Endothelial cell of umbilical vein (primary cell): ENCODE measurements at places on chromosomes 12 and 14.

- DNase-seq, result no peak
These were observed 77.0 kb downstream of the PPP2R5C start for GRCh38 chr14:101838476-101838875.

DNA sequence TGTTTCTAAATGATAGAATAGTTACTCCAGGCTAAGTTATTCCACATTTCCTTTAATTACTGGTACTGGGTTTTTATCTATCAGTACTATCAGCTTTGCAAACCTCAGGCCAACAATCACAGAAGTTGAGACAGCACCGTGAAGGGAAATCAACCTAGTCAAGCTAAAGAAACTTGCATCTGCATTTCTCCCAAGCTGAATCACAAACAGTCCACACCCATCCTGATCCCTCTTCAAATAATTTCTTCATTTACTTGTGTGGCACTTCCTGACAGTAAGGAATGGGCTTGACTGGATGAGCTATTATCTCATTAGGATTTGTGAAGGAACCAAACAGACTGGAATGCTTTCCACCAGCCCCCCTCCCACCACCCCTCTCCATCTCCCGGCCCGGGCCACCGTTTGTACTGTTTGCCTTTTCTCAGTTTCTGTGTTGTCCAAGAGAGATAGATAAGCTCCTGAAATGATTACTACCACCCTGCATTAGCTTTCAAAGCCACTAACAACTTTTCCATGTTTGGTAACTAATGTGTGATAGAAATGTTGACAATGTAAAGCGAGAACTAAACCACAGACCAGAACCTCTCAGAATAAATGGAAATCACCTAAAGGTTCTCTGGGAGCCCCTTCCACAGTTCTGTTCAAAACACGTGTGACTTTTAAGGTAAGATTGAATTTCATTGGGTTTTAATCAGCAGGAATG, 236.3 kb downstream of the SLC25A21 start:
- DNase-seq, result no peak

DNA sequence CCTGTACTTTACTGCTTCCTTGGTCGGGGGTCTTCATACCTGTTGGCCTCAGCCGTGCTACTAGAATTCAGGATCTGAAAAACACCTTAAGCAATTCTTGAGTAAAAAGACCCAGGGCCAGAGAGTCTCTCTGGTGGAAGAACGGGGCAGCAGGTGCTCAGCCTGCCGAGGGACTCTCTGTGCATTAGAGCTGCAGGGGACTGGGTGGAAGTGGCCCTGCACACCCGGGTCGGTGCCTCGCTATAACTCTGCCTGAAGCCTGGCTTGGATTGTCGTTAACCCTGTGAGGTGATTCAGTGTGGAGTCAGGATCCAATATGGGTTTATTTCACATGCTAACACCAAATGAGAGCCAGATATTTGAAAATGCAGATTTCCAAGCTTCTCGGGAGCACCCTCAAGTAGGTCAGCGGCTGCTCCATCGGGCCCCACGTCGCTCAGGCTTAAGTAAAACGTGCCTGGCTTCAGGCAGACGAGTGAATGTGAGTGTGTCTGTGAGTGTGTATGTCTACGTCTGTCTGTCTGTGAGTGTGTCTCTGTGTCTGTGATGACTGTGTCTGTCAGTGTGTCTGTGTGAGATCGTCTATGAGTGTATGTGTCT, 35.1 kb upstream of the C14orf180 start:
- DNase-seq, result no peak

DNA sequence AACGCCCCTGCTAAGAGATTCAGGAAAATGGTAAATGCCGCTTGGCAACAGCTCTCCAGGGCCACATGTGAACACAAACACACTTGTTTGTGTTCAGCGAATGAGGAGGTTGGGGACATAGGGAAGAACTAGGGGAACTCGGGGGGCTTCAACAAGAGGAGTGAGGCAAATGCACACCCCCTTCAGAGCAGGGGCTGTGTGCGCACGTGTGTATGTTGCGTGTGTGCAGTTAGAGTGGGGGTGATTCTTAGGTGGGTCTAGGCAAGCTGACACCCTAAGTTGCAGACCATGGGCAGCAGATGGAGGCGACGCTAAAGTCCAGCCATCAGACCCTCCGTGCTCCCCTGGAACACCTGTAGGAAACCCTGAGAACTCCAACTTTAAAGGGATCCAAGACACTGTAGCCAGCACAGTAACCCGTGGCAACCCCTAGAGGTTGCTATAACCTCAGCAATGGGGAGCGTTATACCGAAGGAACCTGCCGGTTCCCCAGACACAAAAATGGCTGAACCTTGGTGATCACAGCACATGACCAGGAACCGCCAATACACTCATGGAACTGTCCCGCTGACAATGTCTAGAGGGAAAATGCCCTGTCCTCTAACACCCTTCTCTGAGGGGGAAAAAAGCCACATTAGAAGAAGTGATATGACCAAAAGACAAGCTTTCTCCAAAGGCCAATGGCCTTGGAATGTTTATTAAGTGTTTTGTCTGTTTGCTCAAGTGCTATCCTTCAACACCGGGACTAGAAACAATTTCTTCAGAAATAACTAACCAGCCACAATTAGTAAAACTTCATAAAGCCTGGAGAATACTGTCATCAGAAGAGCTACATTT, 86.5 kb upstream of the CEP83 start:
- DNase-seq, result peak; percentile 76

- DNase-seq, result no peak
These were observed 981.4 kb downstream of the FSCB start for GRCh38 chr14:43525658-43526057.

DNA sequence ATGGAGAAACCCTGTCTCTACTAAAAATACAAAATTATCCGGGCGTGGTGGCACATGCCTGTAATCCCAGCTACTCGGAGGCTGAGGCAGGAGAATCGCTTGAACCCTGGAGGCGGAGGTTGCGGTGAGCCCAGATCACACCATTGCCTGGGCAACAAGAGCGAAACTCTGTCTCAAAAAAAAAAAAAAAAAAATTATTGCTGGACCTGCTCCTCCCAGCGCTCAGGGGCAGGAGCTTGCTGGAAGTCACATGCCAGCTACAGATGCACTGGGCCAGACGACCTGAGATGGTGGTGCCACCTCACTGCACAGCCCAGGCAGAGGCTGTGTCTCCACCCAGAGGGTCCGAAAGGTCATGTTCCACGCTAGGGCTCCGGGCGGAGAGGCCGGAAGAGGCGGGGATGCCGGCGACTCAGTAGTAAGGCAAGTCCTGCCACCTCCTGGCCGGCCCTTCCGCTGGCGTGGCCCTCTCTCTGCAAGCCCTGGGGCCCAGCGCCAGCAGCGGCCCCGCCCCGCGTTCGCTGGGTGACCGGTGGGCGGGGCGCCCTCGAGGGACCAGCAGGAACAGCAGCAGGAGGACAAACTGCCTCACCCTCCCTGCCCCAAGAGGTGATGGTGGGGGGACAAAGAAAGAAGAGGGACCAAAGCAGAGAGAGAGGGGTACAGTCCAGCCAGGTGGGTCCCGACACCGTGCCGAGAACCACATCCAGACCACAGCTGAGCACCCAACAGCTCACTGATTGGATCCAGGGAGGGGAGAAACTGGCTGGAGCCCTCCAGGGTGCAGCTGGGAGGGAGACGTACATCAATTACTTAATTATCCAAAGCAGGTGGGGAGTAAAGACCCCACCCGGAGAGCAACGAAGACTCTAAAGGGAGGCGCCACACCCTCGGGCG, 3.6 kb upstream of the RHOF start:
- peak; percentile 89 for DNase-seq

DNA sequence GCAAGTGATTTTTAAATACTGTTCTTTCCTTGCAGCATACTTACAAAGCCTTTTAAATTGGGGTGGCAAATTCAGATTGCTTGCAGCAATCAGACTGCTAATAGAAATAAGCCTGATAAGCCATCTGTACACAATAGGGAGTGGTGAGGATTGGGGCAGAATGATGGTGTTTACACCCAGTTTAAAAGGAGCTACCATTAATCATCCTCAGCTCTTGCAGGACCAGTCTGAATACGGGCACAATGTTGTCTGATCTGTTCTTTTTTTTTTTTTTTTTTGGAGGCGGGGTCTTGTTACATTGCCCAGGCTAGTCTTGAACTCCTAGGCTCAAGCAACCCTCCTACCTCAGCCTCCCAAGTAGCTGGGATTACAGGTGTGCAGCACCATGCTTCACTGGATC, 50.1 kb upstream of the REP15 start:
- no peak for DNase-seq

- no peak for DNase-seq
These were observed 38.0 kb downstream of the SPPL3 start for GRCh38 chr12:120866108-120866507.

DNA sequence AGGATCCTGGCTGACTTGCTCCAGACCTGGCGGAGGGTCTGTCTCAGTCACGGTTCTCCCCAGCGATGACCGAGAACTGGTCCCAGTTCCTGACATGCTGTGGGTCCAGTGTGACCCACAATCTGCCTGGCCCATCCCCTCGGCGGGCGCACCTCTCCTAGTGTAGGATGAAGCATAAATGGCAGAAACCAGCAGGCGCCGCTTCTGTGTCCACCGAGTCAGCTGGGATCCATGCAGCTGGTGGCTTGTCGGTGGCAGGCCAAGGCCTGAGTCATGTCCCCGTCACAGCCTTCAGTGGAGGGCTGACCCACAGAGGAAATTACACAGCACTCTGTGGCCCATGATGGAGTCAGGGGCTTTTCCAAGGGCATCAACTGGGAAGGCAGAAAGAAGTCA, 38.5 kb downstream of the NFKBIA start:
- DNase-seq, result peak; percentile 33

DNA sequence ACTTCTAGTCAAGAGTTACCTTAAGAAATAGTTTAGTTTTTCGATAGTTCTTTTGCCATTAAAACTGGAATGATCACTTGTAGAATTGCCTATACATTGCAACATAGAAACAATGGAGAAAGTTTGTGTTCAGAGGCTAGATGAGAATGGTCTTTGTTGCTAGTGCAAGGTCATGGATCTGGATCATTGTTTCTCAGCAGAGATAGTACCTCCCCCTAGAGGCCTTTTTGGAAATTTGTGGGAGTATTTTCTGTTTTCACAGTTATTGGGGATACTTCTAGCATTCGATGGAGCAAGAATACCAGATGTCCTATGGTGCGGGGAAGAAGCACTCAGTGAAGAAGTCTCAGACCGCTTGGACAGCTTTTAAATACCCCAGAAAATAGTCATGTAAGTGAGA, 138.8 kb upstream of the HMGA2 start:
- DNase-seq, result peak; percentile 63

DNA sequence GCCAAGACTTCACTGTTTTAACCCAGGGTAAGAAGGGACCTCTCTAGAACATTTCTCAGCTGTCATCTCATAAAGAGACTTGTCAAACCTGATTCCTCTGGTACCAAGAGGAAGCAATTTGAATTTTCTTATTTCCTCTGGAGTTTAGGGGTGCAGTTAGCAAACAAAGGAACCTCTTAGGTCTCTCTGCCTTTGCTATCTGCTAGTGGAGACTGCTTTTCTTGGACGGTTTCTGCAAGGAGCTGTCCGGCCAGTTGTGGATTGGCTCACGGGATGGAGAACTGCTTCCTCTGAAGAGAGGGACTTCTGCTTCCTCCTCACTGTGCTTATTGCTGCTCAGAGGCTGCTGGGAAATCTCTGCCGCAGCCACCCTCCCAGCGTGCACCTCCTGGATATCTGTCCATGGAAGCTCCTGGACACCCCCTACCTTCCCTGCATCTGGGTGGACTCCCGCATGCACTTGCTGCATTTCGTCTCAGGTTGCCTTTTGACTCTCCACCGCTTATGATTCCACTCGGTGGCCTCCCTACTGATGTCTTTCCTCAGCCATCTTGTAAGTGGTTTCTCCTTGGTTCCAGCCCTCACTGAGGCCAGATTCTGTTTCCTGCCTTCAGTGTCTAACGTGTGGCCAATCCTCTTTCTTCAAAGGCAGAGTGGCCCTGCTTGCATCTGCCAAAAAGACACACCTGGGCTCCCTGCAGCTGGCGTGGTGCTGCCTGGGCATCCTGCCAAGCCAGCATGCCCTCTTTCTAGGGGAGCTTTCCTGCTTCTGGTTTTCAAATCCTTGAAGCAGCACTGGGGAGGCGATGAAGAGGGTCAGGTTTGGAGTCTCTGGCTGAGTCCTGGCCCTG, 187.3 kb downstream of the CHST11 start:
- DNase-seq, result peak; percentile 23

DNA sequence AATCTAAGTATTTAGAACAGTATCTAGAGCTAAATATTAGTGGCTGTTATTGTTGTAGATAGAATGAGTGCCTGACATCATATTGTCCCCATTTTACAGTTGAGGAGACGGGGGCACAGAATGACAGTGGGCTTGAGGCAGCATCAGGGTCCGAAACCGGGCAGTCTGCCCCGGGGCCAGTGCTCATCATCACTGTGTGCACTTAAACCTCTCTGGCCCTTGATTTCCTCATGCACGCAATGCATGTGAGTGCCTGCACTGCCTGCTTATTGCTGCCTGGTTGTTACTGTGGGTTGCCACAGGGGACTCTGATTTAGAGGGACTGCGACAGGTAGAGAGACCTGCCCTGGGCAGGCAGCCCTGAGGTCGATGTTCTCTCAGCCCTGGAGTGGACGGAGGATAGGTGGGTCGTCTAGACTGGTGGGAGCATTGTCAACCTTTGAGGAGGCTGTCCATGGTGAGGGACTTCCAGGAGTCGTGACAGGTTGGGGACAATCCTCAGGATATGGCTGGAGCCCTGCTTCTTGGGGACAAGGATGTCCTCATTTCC, 9.8 kb downstream of the ACVRL1 start:
- DNase-seq, result no peak

GRCh38 chr14:65371784-65372183, 40.7 kb upstream of the FUT8 start:
- DNase-seq, result no peak

GRCh38 chr12:14995583-14996425, 23.0 kb downstream of the PDE6H start:
- DNase-seq, result peak; percentile 81

DNA sequence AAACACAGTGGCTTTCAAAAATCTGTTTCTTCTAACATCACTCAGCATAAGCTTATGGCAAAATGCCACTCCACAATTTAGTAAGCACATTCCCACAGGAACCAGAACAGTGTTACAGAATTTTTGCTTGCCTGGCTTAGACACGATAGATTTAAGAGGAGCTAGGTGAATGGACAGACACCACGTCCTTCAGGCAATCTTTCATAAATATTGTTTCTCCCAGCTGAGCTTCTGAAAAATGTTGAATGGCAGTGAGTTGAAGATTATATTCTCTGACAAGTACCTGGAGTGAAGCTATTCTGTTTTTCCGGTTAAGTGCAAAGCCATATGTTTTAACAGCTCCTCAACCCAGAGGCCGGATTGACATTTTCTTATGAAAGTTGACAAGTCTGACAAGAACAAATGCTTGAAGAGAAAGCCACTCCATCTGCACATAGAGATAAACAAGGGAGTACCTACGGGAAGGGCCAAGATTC, 102.0 kb downstream of the FSCB start:
- no peak for DNase-seq

GRCh38 chr12:59980476-59980875, 384.6 kb downstream of the SLC16A7 start:
- DNase-seq, result no peak

GRCh38 chr12:132138941-132139871, 4.9 kb downstream of the DDX51 start:
- no peak for DNase-seq

DNA sequence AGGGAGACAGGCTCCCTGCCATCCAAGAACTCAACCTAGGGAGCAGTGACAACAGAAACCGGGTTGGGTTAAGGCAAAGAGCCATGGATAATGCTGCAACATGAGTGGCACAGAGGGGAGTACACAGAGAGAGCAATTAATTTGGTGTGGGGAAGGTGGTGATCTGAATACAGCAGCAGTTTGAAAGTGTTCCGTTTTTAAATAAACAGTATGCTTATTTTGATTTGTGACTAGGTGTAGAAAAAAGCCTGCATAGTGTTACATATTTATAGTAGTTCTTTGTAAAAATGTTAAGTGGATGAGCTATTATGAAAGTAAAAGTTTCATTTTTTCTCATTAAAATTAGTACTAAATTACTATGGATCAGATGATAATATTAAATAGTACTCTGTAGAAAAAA, 8.7 kb downstream of the AKAP5 start:
- DNase-seq, result no peak
